ENCODE measurements at places on chromosomes 7 and 10. TPM values are rescaled to one million over a fixed set of nuclear protein-coding genes. Genes with fewer than 3 reads are reported as not detected.

- no peak overlapping the region for H3K27ac ChIP-seq
- H3K4me3 ChIP-seq, result no peak overlapping the region
- peaks cover 9% of the 10 kb centered on the region for H3K4me1 ChIP-seq
- H3K36me3 ChIP-seq, result no peaks in the 10 kb centered on the region
- no peaks in the 10 kb centered on the region for H3K27me3 ChIP-seq
These were observed 118.1 kb downstream of the TPST1 start for GRCh38 chr7:66323114-66323796.

GRCh38 chr10:26969145-26969926 lies 108.6 kb upstream of the ABI1 start:
- no peaks in the 10 kb centered on the region for H3K4me1 ChIP-seq
- no peaks in the 10 kb centered on the region for H3K36me3 ChIP-seq
- H3K27ac ChIP-seq, result no peak overlapping the region
- DNase-seq, result no peak

DNA sequence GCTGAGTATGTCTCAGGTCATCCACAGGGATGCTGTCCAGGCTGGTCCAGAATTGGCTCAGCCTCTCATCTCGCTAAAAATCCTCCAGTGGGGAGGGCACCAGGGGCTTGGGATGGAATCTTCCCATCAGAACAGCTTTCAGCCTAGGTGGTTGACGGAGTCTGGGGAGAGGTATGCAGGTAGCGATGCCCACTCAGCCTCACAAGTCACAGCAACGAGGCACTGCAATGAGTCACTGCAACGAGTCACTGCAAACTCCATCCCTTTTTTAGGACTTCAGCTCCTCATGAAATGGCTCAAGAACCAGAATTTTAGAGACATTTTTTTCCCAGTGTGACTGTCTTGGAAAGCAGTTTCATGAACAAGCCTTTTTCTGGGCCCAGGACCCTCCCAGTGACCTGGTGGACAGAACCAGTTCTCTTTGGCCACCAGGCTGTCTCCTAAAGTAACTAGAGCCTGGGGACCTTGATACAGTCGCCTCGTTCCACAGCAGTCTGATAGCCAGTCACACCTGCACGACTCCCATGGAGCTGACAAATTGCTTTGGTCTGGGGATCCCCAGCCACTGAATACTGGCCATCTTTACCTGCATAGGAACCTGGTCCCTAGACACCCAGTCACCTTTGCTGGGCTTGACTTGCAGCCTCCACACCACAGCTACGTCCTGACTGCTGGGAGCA lies 41.3 kb upstream of the PPP2R2D start:
- no peak for DNase-seq
- no peak overlapping the region for H3K4me3 ChIP-seq
- no peaks in the 10 kb centered on the region for H3K36me3 ChIP-seq

DNA sequence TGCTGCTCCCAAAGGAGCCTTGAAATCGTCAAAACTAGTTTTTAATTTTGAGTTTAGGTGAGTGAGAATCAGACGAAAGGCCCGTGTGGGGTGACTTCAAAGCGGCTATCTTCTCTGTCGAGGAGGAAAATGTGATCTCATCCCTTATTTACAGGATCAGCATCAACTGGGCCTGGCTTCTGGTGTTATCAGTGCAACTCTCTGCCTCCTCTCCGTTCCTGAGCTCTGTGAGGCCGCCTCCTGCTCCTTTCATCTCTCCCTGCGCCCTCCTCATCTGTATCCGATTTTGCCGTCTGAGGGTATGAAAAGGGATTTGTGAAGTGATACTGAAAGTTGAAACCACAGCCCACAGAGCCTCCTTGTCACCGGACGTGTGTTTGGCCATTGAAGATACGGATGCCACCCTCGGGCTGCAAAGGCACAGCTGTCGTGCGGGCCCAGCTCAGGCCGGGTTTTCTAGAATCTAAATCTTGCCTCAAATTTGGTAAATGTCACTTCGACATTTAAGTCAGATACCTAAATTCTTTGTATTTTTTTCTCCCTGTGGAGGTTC lies 408.7 kb upstream of the ADARB2 start:
- H3K27me3 ChIP-seq, result no peaks in the 10 kb centered on the region
- no peaks in the 10 kb centered on the region for H3K4me1 ChIP-seq
- DNase-seq, result no peak
- H3K27ac ChIP-seq, result no peak overlapping the region
- no peak overlapping the region for H3K4me3 ChIP-seq
- no peaks in the 10 kb centered on the region for H3K36me3 ChIP-seq

- H3K4me3 ChIP-seq, result no peak overlapping the region
- H3K27ac ChIP-seq, result no peak overlapping the region
- peaks cover 25% of the 10 kb centered on the region for H3K36me3 ChIP-seq
- no peaks in the 10 kb centered on the region for H3K27me3 ChIP-seq
- DNase-seq, result no peak
These were observed 2.8 kb downstream of the RBM17 start for GRCh38 chr10:6091630-6092029.

DNA sequence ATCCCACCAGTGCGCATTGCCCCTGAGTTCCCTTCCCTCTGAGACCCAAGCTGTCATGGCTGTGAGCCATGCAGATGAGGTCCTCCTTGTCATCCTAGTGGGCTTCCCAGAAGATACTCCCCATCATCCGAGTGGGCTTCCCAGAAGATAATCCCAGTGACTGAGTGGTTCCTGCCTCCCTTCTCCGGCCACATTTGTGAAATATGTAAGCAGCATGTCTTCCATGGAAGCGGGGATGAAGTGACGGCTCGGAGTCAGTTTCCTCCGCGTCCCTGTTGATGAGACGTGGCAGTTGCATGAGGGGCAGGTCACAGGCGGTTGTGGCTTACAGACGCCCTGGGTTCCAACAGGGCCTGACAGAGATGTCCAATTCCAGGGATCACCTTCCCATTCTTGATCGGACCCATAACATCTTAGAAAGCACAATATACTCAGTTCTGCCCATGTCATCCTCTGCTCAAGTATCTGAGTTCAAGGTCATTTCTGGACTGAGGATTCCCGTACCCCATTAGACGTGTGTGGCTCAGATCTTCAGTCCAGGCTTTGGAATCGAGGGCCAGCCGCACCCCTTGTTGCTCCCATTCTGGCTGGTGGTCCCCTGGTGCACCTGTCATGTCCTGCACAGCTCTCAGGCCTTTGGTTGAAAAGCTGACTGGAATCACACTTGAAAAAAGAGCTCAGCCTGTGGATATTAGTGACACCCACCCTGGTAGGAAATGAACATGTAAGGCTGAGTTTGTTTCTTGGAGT lies 166.9 kb downstream of the PTPRN2 start:
- H3K4me1 ChIP-seq, result no peaks in the 10 kb centered on the region
- no peak overlapping the region for H3K27ac ChIP-seq
- no peaks in the 10 kb centered on the region for H3K27me3 ChIP-seq
- DNase-seq, result no peak
- H3K4me3 ChIP-seq, result no peak overlapping the region
- no peaks in the 10 kb centered on the region for H3K36me3 ChIP-seq

DNA sequence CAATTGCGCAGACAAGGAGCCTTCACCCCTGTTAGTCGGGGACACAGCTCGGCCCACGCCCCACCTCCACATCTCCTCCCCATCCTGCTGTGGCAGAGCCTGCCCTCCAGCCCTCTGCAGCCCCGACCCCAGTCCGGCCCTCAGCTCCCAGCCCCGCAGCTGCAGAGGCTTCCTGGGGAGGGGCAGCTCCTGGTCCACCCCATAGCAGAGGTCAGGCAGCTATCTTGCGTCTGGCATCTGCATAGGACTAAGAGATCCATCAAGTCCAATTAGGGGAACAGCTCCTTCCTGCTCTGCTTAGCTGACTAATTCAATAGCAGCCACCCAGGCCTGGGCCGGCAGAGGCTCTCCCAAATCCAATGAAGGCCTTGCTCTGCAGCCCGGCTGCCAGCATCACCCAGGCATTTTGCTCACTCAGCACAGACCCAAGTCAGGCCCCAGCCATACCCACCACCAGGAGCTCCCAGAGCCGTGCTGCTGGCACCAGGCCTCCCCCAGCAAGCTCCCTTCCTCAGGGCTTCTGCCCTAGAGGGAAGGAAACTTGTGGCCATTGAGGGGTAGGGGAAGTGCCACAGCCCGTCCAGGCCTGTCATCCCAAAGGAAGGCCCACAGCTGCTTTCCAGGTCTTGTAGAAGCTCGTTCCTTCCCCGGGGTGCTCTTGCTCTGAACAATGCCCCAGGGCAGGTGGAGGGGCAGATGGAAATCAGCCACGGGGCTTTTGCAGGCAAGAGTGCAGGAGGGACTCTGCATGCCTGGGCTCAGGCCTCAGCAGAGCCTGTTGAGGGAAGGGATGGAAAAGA lies 106.2 kb upstream of the RET start:
- peaks cover 33% of the 10 kb centered on the region for H3K27me3 ChIP-seq
- H3K4me3 ChIP-seq, result no peak overlapping the region
- DNase-seq, result no peak
- no peak overlapping the region for H3K27ac ChIP-seq

DNA sequence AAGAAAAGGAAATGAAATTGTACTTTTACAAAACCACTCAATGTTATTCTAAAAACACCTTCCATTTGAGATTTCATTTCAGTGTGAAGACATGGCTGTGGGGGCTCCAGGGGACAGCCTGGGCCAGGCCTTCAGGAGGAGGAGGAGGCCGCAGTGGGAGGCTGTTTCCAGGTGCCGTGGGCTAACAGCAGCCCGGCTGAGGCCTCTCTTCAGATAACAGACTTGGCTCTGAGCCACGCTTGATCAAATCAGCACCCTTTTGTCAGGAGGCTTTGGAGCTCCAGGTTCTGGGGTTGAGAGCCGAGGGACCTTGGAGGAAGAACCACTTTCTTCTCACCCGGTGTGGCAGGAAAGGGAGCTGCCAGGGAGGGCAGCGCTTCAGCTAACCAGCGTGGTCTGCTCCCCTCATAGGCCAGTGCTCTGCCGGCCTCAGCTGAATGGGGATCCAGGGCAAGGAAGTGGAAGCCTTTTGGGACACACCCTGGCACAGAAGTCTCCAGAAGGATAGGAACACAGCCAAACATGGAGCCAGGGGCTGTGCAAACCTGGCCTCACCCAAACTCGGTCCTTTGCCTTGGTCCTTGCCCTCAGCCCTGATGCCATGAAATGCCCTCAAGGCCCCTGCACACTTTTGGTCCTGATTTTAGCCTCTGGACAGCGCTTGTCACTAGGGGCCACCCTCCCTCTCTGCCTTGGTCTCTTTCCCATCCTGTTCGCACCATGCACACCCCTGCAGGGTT lies 23.5 kb upstream of the CHST15 start:
- H3K4me3 ChIP-seq, result no peak overlapping the region
- H3K27me3 ChIP-seq, result no peaks in the 10 kb centered on the region
- no peak for DNase-seq
- H3K27ac ChIP-seq, result no peak overlapping the region
- no peaks in the 10 kb centered on the region for H3K4me1 ChIP-seq

DNA sequence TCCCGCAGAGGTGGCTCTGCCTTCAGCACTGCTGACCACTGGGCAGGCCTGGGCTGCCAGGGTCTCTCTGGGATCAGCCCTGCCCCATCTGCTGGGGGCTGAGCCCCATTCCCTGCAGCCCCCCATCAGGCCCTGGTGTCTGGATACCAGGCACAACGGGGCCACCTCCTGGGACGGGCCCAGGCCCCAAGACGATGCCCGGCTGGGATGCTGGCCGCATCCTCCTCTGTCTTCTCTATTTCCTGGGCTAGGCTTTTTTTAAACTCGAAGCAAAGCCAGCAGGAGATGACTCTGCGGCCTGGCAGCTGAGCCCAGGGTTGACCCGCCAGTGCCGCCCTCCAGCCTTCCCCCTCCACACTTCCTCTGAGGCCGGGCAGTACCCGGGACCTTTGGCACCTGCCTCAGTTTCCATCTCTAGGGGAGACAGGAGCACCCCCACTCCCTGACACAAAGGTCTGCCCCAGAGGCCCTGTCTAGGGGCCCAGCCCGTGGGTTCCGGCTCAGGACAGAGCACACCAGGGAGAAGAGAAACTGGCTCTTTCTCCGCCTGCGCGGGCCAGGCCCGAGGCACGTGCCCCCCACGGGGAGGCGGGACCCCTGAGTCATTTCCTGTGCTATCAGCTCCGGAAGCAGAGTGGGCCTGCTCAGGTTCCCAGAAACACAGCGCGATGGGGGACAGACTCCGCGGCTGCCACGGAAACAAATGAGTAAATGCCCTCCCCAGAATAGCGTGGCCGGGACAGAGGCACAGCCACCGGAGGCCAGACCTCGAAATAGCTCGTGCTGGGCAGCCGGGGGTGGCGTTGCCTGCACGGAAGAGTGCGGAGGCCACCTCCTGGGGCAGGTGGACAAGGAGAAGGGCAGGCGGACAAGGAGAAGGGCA lies 84.6 kb upstream of the PDGFA start:
- no peaks in the 10 kb centered on the region for H3K4me1 ChIP-seq
- H3K4me3 ChIP-seq, result no peak overlapping the region
- peaks cover 12% of the 10 kb centered on the region for H3K36me3 ChIP-seq
- H3K27me3 ChIP-seq, result peaks cover 19% of the 10 kb centered on the region

DNA sequence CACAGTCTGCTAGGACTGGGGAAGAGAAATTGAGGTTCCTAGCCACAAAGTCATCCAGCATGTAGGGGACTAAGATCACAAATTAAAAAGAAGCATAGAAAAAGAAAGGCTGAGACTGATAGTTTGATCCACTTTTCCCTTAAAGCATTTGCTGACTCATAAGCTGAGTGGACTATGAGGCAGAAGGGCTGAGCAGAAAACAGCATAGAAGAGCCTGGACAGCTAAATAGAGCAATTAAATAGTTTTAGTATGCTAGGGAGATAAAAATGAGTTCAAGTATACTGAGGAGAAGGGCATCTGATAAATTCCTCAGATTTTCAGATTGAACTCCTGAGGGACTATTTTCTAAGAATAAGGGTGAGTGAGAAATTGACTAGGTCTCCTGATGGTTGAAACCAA lies 155.9 kb upstream of the EGR2 start:
- H3K4me3 ChIP-seq, result no peak overlapping the region
- H3K36me3 ChIP-seq, result no peaks in the 10 kb centered on the region
- no peak overlapping the region for H3K27ac ChIP-seq
- H3K27me3 ChIP-seq, result peaks cover 50% of the 10 kb centered on the region
- no peak for DNase-seq

- no peak overlapping the region for H3K27ac ChIP-seq
- H3K4me1 ChIP-seq, result peaks cover 18% of the 10 kb centered on the region
- H3K4me3 ChIP-seq, result no peak overlapping the region
- no peaks in the 10 kb centered on the region for H3K27me3 ChIP-seq
- peaks cover 15% of the 10 kb centered on the region for H3K36me3 ChIP-seq
These were observed 65.1 kb downstream of the ZRANB1 start for GRCh38 chr10:125006921-125007426.

- no peaks in the 10 kb centered on the region for H3K27me3 ChIP-seq
- no peak overlapping the region for H3K4me3 ChIP-seq
- H3K36me3 ChIP-seq, result no peaks in the 10 kb centered on the region
- DNase-seq, result no peak
These were observed 587.3 kb downstream of the DNAJB6 start for GRCh38 chr7:157923903-157924630.

GRCh38 chr7:17159500-17160037 lies 138.9 kb upstream of the AHR start:
- peaks cover 6% of the 10 kb centered on the region for H3K36me3 ChIP-seq
- H3K4me1 ChIP-seq, result peaks cover 41% of the 10 kb centered on the region
- H3K27ac ChIP-seq, result no peak overlapping the region
- no peaks in the 10 kb centered on the region for H3K27me3 ChIP-seq
- H3K4me3 ChIP-seq, result no peak overlapping the region

Gene CFAP43
- 1.1 TPM for total RNA-seq

Gene SLC18A2
- total RNA-seq, result not detected

Gene SEPHS1
- total RNA-seq, result 61.8 TPM

Gene CPN1
- total RNA-seq, result not detected

Gene STEAP1B
- 2.6 TPM for total RNA-seq

Gene HOXA5
- 8.3 TPM for total RNA-seq

Gene SPDYE2
- not detected for total RNA-seq

Gene ZNF485
- total RNA-seq, result 7.1 TPM
